Stimulated activated CD8-positive, alpha-beta memory T cell treated with anti-CD3 and anti-CD28 coated beads, Interleukin-4, amount 100 ng/mL, for 4 hours (primary cell): ENCODE measurements at places on chromosomes 6 and 20.

DNA sequence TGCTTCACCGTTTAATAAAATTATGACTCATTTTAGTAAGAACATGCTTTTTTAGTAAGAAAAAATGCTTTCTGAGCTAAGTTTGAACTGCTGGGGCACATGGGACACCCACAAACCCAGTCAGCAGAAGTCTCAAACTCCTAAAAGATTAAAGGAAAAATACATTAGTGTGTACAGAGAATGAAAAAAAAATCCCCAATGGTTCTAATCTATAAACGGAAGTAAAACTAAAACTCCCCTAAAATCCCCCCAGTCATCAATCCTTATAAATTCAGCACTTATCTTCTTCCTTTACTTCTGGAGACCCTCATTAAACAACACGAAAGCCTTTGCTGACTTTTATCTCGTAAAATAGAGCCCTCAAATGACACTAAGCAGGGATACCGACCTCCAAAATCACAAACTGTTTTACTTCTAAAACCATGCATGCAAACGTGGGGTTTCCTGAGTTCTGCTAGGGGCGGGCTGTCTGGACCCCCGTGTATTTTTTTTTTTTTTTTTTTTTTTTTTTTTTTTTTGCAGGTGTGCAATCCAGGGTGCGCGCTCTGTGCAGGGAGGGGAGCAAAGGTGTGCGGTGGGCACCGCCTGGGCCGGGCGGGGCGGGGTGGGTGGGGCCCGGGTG lies 1.1 kb upstream of the MYB start:
- DNase-seq: no peak

DNA sequence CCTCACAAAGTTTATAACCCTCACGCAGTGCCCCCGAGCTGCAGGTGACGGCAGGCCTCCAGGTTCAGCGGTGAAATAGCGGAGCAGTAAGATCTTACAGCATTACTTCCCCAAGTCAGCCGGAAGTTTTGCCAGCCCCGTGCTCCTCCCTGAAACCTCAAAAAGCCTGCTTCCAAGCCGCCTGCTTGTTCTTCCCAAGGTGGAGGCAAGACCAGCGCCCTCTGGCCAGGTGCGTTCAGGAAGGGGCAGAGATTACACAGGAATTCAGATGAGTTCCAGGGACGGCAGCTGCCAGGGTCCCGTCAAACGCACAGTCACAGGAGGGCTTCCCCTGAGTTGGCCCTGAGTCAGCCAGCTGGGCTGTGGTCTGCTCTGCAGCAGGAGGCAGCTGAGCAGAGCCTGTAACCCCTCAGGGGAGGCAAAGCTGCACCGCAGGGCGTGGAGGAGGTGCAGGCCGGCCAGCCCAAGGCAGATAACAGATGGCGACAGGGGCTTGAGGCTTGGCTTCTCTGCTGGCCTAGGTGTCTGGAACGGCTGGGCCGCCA lies 124.1 kb upstream of the RPS6KA2 start:
- DNase-seq: no peak

- no peak for DNase-seq
Observed at GRCh38 chr20:6269168-6269873, 146.5 kb upstream of the FERMT1 start.

DNA sequence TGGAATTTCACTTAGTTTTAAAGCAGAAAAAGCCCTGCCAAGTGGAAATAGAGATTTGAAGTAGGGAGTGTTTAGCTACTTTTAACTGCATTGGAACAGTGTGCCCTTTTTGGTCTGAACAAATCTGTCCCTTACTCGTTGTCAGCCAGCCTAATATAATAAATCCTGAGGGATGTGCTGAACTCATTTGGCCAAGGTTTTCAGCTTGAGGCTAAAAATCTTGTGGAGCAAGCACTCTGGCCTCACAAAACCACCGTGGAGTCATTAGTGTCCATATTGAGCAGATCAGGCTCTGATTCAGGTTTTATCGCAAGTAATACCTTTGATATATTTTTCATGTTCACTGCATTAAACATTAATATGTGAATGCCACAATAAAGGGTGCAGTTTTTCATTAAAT lies 383.5 kb downstream of the FRK start:
- DNase-seq: no peak

- no peak for DNase-seq
Observed at GRCh38 chr20:40933758-40934157, 94.9 kb upstream of the TOP1 start.

GRCh38 chr20:760751-761417 lies 7.4 kb downstream of the SLC52A3 start:
- DNase-seq: no peak

- no peak for DNase-seq
Observed at GRCh38 chr6:37783856-37784584, 35.5 kb upstream of the ZFAND3 start.

- DNase-seq: no peak
Observed at GRCh38 chr20:50282592-50283241, 92.1 kb downstream of the CEBPB start.

DNA sequence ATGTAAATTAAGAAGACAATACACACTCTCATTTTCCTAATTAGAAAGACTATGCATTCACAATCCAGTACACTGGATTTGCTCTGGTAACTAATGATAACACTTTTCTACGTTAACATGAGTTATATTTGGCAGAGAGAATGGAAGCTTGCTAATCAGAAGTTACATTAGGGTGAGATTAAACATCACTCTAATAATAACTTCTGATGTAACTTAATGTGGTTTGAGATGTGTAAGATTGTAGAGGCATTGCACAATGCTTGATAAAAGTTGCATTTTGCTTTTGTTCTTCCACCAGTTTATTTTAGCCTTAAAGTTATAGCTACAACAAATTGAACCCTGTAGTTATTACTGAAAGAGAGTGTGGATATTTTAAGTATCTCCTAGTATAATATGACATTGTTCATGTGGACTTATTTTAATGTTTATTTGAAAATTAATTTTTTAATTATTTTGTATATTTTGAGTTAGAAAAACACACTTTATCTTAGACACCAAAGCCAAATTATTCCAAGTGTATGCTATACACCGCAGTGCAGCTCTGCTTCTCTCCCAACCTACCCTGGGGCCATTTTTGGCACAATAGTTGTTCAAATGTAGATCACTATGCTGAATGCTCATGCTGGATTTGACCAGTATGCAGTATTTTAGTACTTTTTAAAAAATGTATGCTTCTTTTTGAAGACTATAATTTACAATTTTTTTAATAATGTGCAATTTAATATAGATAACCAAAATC lies 143.2 kb downstream of the SLC16A10 start:
- no peak for DNase-seq

- no peak for DNase-seq
Observed at GRCh38 chr6:133894795-133895358, 6.0 kb downstream of the TCF21 start.

- no peak for DNase-seq
Observed at GRCh38 chr20:61663521-61664425, 401.9 kb downstream of the TAF4 start.

DNA sequence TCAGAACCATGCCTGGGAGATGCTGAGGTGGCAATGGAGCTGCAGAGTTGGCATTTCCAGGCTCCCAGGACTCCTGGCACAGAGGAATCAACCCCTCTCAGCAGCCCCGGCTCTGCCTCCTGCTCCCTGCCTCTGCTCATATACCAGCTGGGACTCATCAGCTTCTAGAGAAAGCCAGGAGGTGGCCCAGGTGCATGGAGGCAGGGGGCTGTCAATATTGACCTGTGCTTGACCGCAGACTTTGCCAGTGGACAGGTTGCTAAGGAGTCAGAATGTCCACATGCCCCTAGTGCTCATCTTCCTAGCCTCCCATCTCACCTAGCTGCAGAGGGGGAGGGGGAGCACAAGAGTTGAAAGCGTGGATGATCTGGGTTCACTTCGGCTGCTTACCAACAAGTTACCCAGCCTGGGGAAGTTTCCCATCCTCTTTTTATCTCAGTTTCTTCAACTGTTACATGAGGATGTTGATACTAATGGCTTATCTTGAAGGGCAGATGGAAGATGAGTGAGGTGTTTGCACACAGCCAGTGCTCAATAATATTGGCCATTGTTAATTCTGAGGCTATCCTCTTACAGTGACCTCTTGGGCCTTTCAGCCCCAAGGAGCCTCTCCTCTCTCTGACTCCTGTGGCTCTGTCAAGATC lies 9.2 kb upstream of the SCRT2 start:
- DNase-seq: no peak

DNA sequence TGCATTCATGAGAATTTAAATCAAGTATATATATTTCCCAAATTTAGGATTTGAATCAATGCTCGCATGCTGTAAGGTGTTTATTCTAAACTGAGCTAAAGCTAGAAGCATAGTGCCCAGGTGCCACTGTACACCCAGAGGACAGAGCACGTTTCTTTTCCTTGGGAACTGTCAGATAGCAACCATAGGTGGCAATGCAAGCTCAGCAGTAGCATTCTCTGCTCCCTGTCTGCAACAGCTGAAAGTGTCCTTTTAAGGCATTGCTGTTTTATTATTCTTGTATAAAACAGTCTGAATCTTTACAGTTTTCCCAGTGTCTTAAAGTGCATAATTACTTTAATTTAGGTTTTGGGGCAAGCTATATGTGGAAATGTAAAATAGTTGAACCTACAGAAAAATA lies 443.4 kb upstream of the MMS22L start:
- DNase-seq: no peak

DNA sequence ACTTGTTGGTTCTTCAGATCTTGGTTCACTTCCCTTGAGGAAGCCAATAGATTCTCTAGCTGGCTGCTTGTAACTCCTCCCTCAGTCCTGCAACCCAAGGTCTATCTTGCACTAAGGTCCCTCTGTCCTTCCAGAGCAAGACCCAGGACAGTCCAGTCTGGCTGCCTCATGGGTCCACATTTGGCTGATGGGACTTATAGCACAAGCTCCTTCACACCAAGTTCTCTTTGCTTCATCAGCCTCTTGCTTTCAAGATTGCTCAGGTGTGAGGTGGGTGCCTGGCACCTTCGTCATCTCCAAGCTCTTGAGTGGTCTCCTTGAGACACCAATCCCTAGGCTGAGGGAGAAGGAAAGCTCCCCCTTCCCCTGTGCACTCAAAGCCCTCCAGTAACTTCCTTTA lies 28.3 kb downstream of the NSFL1C start:
- DNase-seq: no peak

GRCh38 chr6:156889469-156889868 lies 112.3 kb downstream of the ARID1B start:
- DNase-seq: no peak

GRCh38 chr6:144729502-144729901 lies 444.4 kb downstream of the UTRN start:
- DNase-seq: no peak

DNA sequence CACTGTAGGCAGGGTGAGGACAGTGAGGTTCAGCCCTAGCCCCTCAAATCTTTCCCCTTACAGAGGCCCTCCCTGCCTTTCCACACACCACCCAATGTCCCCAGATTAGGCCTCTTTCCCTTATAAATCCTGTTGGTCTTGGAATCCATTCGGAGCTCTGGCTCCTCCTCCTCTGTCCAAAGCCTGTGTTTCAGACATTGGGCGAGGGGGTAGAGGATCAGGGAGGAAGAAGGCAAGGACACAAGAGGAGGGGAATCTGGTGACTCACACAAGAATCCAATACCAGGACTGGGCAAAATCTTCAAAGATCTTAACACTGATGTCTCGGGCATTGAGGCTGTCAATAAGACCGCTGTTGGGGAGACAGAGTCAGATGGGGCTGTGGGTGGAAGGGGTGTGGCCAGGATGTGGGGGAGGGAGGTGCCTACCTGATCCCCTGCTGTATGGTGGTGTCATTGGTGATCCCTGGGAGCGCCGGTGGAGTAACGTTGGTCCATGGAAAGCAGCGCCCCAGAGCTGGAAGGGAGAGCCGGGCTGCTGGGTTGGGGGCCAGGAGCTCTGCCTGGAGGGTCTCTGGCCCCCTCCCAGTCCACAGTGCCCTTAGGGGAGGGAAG lies 7.6 kb downstream of the SLC44A4 start:
- DNase-seq: no peak

GRCh38 chr6:148770408-148771211 lies 23.8 kb downstream of the UST start:
- DNase-seq: no peak

DNA sequence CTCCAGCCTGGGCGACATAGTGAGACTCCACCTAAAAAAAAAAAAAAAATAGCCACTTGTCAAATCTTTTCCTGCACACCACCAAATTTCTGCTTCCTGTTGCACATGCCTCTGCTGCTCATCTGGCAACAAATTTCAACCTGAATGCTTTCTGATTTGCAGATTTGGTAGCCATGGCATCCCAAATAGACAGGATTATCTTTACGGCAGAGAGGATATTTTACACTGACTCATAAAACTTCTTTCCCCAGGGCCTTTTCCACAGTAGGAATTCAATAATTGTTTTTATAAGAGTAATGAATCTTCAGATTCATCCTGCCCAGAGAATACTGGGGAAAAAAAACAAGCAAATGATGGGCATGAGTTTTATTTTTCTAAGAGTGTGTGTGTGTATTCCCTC lies 264.6 kb downstream of the FRK start:
- DNase-seq: no peak

DNA sequence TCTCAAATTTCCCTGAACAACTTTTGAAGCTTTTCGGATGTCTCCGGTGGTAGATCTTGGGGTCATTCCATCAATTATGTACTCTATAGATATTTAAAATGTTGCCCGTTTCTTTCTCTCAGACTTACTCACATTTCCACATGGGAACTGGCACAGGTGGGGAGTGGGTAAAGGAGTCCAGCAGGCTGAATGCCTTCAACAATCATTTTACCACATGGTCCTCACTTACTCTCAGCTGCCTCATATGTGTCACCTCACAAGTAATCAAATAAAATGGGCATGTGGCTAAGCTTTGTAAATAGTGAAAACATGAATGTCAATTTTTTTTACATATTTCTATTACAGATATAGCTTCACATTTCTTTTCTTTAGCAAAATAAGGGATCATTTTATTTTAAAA lies 677 bp downstream of the HLA-DQA1 start:
- no peak for DNase-seq

- no peak for DNase-seq
Observed at GRCh38 chr6:22829070-22829469, 259.7 kb downstream of the HDGFL1 start.

DNA sequence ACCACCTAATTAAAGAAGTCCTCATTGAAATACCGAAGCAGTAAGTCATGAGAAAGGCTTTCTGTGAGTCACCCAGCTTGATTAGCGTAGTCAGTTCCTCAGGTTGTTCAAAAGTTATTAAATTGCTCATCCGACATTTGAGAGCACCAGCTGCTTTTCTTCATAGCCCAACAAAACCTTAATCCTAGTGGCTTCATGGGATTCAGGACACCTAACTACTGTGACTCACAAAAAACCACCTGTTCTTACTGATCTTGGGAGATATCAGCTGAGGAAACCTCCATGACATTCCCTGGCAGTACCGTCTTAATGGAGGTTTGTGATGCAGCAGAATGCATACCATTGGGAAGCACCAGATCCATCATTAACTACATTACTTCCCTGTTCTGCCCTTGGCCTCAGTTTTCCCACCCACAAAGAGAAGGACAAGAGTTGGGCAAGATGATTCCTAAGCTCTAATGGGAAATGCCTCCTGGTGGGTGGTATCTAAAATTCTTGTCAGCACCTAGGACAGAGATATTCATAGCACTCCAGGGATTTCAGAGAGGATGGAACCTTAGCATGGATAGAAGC lies 103.8 kb downstream of the KHDC1L start:
- DNase-seq: no peak
